Inflammatory macrophage treated with lipopolysaccharide for 1 hour (primary cell): ENCODE measurements at places on chromosomes 12 and 14.

GRCh38 chr12:25208554-25208953 lies 13.5 kb downstream of the ETFRF1 start:
- no peak for DNase-seq

GRCh38 chr12:56541631-56542030 lies 20.0 kb downstream of the RBMS2 start:
- DNase-seq = no peak

- DNase-seq = peak; percentile 86
These were observed 18.9 kb downstream of the ITPK1 start for GRCh38 chr14:93096691-93097322.

DNA sequence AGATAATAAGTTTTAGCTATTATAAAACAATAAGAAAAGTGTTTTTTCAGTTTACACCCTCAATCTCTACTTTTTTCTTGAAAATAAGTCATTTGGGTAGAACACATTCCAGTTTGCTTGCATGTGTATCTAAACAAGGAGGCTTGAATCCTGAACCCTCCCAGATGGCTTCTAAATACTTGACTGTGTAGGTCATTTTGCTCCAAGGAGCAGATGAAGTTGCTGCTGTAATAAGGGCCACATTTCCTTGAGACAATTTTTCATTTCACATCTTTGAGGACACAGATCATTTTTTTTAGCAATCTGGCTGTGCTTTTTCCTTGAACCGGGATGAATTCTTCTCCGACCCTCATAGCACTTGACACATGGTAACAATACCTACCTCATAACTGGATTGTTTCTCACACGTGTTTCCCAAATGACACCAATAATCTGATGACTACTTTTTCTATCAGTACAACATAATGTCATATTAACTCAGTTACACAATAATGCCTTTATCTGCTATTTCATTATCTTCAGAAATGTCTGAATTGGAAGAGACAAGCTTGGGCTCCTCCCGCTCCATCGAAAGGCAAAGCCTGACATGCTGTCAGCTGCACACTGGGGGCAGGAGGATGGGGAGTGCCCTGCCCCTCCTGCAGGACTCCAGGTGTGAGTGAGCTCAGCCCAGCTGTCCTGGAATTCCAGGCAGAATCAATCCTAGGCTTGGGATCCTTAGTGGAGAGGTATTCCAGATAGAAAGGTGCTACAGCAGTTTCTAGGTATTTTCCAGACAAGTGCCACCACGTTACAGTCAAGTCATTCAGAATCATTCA lies 30.9 kb downstream of the GPHB5 start:
- no peak for DNase-seq

- DNase-seq = no peak
These were observed 33.0 kb downstream of the IQSEC3 start for GRCh38 chr12:99605-100004.

DNA sequence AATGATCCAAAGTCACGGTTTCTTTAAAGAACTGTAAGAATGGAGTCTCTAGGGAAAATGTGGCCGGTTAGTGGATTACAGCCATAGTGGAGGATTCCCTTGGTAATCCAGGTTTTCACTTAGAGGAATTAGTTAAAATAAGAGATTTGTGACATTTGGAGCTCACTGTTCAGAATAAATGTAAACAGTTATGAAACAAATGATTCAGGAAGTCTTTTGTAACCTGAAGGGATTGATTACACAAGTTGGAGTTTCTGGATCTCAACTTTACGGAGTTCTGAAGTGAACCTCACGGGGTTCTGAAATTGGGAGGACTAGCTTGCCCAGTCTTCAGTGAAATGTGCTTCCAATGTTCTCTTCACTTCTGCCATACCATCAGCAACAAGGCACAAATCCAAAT lies 234.4 kb upstream of the FKBP4 start:
- DNase-seq = peak; percentile 74

GRCh38 chr14:27199272-27199671 lies 601.4 kb upstream of the NOVA1 start:
- DNase-seq = no peak

DNA sequence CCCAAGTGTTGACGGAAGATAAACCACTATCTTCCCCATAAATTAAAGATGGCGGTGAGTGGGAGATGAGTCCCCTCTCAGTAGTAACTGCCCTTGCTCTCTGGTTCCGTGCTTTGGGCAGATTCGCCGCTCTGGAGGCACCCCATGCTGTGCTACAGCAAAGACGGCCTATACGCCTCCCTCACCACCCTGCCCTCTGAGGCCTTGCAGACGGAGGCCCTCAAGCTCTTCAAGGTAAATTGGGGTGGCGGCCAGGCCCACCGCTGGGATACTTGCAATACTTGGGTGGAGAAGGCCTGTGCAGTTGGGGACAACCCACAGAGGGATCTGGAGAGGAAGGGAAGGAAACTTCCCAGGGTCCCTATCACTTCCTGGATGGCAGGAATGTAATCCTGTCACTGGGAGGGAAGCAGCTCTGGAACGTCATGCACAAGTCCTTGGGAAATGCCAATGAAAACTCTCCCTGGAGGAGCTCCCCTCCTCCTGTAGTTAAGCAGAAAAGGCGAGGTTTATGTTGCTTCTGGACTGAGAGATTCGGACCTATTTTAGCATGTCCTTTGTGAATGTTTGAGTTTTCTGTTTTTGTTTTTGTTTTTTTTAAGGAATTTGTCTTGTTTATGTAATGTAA lies 22.8 kb downstream of the PIGH start:
- DNase-seq = no peak

GRCh38 chr12:113278141-113278540 lies 56.8 kb downstream of the SLC8B1 start:
- no peak for DNase-seq

DNA sequence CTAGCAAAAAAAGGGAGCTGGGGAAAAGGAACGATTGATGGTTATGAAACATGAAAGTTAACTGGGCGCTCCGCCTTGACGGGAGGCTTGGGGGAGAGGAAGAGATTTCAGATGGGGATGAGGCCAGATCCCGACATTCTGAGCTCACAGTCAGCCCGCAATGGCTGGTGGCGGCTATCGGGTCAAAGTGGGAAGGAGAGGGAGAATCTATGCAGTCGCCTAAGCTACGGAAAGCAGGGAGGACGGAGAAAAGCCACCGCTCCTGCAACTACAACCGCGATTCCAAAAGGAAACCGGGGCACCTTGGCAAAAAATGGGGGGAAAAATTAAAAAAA lies 502 bp downstream of the MPHOSPH9 start:
- no peak for DNase-seq

GRCh38 chr12:95731519-95731958 lies 59.0 kb downstream of the NTN4 start:
- no peak for DNase-seq

- peak; percentile 64 for DNase-seq
These were observed 29.3 kb downstream of the CD9 start for GRCh38 chr12:6229224-6230218.

GRCh38 chr14:75522224-75522982 lies at the start of gene BATF:
TSS of gene BATF (plus strand) at chr14:75522469. CDS start at chr14:75522683, 214 bp downstream.
- peak; percentile 48 for DNase-seq

DNA sequence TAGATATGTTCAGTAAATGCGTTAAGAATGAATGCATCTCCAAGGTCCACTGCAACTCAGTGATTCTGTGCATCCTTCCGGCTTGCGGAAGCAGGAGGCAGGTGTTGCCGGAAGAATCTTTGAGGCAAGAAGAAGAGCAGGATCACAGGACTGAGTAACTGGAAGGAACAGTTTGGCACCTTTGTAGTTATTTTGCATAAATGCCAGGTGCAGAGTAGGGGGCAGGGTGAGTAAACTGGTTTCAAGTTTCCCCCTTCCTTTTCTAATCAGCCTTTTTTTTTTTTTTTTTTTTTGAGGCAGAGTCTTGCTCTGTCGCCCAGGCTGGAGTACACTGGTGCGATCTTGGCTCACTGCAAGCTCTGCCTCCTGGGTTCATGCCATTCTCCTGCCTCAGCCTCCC lies 22.3 kb downstream of the DYRK4 start:
- no peak for DNase-seq

DNA sequence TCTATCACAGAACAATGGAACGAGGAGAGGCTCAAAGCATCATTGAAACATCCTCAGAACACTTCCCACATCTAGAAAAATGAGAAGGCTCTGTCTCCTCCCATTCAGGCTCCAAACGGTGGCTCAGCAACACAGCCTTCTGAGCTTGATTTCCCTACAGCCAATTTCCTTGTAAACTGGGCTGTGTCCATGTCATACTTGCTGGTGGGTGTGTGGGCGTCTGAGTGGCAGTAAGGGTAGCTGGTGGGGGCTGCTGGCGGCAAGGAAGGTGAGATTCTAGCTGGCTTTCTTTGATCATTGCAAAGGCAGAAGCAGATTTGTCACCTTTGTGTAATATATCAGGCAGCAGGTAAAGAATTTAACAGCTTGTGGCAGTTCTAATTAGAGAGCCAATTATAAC lies 163.7 kb downstream of the CALM1 start:
- DNase-seq = no peak

DNA sequence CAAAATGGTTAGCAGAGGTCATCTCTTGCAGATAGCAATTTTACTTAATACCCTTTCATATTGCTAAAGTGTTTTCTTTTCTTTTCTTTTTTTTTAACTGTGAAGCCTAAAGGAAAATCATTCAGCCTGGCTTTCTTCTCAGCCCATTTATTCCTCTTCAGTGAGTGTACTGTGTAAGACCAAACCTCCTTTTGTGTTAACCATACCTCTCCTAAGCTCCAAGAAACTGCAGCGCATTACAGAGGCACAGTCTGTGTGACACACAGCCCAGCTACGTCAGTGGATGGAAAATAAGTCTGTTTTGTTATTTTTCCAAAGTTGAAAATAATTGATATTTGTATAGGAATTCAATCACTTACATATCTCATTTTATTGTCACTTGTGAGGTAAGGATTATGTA lies 21.7 kb downstream of the DCAF5 start:
- DNase-seq = no peak
